Nucleus accumbens (tissue), 56 donors: ENCODE measurements at places on chromosomes 6 and 20.

DNA sequence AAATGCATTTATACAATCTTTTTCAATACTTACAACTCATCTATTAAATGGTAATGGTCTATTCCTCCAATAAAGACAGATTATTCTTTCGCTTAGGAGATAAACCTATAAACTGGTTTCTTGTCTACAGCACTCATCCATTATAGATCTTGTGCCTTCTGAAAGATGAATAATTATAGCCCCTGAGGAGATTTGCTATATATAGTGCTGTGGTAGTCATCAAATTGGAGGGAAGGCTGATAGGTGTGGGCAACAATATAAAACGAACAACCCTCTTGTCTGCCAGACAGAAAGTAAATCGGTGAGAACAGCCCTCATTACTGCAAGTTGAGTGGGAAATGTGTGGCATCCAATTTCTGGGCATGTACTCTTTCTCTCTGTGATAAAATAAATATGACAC is 292.5 kb upstream of the CNR1 start:
- DNase-seq: no peak

DNA sequence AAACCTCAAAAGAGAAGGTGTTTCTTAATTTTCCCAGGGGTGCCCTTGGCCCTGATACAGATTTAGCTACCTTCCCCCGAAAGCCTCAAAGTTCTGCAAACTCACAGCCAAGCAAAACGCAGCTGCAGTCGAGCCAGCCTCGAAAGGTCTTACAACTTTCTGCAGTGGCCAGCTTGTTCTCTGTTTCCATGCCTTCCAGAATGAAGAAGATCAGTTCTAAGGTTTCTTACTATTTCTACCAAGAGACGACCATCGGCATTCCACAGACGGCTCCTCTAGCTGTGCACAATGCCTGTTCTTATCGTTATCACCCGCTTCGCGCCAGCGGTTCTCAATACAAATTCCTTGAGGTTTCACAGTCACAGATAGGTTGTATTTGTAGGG is 28.5 kb upstream of the CCR6 start:
- no peak for DNase-seq

DNA sequence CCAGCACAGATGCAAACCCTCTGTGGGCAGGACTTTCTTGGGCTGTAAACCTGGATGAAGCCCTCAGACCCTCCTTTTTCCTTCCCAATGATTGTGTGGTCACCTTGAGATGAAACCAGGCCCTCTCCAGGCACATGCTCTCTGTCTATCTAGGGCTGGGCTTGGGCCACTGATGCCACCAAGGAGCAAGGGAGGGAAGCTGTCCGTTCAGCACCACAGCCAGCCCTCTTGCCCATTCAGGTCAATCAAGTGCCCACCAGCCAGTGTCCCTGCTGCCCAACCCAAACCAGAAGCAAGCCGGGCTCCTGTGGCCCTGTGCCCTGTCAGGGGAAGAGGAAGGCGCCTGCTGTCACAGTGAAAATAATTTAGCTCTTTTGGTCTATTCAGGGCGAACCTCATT is 8.0 kb downstream of the STMN3 start:
- no peak for DNase-seq

DNA sequence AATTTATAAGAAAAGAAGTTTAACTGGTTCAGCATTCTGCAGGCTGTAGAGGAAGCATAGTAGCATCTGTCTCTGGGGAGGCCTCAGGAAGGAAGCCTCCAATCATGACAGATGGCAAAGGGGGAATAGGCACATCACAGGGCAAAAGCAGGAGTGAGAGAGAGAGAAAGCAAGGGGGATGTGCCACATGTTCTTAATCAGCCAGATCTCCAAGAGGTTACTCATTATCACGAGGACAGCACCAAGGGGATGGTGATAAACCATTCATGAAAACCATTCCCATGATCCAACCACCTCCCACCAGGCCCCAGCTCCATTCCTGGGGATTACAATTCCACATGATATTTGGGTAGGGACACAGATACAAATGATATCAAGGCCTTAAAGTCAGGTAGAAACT is 217.5 kb upstream of the TCF21 start:
- DNase-seq: no peak

- no peak for DNase-seq
These were observed 50.2 kb upstream of the TULP4 start for GRCh38 chr6:158262082-158262481.

GRCh38 chr6:41570259-41570615 is 24.1 kb downstream of the FOXP4 start:
- DNase-seq: no peak

DNA sequence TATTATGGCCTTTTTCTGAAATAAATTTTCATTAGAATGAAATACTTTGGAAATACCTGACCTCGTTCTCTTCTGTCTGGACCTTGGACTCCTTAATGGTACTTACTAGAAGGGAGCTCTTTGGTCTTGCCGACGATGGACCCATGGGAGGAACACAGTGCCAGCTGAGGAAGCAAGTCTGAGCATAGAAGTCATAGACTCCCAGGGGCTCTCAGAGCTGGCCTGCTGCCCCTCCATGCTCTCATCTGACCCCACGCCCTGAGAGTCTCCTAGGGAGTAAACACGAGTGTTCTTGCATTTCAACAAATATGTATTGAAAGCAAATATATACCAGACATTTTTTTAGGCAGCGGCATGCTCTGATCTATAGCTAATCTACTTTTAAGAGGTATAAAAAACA is 87.8 kb downstream of the PLEKHG1 start:
- no peak for DNase-seq

GRCh38 chr20:11012975-11013374 is 339.2 kb upstream of the JAG1 start:
- DNase-seq: no peak

GRCh38 chr6:71294121-71294523 is 5.5 kb downstream of the OGFRL1 start:
- DNase-seq: no peak

- no peak for DNase-seq
These were observed 16.7 kb downstream of the RAD21L1 start for GRCh38 chr20:1242530-1242929.

- DNase-seq: no peak
These were observed 74.2 kb upstream of the BMP2 start for GRCh38 chr20:6693178-6693807.

GRCh38 chr6:87772597-87773530 is 70.8 kb upstream of the AKIRIN2 start:
- DNase-seq: no peak

- no peak for DNase-seq
These were observed 118.7 kb upstream of the MLIP start for GRCh38 chr6:53992522-53992921.

DNA sequence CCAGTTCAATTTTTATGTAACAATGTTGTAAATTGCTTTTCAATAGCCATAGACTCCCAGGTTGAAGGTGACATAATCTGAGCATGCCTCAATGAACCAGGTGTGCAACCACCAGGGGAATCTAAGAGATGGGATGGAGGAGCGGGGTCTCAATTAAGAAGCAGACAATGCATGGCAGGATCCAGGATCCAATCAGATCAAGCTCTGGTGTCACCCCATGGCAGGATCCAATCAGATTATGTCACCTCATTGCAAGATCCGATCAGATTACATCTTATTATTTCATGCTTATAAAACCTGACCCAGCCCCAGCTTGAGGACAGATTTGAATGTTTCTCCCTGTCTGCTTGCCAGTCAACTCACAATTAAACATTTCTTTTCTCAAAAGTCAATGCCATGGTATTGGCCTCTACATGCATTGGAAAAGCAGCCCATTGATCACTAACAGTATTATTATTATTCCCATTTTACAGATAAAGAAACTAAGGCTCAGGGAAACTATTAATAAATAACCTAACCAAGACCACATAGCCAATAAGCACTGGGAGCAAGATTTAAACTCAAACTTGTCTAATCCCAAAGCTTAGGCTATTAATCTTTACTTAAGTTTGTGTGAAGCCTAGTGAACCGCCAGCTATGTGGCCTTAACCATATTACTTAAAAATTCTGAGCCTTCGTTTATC is 14.3 kb upstream of the SIRT5 start:
- no peak for DNase-seq

DNA sequence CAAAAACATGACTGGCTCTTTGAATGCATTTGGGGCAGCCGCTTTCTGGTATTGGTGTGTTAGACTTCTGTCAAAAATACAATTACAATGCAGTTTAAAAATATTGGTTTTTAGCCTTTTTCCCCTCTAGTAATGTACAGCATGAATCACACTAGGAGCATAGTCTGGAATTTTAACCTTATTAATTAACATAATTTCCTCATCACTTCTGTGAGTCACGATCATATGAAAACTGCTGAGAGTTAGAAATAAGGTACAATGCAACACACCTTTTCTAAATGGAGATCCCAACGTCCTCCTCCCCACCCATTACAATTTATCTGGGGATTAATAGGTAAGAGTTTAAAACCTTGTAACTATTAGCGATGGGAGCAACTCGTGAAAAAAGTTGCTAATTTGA is 297.1 kb upstream of the RIMS1 start:
- DNase-seq: no peak

DNA sequence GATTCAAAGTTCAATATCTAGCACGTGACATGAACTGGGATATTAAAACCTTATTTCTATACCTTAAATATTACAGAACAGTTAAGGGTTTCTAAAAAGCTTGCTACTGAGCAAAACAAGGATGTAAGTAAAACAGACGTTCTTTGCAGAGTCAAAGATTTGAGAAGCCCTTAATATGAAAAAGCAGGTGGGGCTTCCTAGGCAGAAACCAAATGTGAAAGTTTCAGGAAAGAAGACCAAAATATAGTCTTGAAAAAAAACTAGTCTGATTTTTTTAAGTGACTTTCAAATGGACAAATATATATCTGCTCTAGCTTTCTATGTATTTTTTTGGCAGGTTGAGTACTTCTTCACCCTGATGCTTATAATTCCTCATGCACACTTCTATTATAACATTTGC is 63.2 kb downstream of the TNFRSF21 start:
- DNase-seq: no peak

GRCh38 chr20:53570446-53571276 is 23.0 kb downstream of the ZNF217 start:
- DNase-seq: no peak

DNA sequence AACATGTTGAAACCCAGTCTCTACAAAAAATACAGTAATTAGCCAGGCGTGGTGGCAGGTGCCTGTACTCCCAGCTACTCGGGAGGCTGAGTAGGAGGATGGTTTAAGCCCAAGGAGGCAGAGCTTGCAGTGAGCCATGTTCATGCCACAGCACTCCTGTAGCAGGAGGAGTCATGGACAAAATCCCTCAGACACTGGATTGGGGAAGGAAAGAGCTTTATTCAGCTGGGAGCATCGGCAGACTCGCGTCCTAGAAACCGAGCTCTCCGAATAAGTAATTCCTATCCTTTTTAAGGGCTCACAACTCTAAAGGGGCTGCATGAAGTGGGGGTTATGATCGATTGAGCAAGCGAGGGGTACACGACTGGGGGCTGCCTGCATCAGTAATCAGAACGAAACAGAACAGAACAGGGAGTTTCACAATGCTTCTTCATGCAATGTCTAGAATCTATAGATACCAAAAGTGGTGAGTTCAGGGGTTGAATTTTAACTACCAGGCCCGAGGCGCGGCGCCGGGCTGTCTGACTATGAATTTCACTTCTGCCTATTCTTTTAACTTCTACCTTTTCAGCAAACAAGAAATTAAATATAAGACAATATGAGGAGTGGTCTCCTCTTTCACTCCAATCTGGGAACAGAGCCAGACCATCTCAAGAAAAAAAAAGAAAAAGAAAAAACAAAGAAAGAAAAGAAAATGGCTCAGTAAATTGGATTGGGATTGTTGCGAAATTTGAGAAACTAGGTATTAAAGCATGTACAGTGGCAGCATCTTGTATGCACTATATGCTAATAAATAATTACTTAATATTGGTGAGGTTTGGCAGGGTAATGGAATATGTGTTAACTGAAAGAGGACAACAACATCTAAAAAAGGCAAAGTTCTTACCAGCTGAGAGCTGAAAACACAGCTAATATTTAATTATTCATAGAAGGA is 23.6 kb downstream of the HMGN4 start:
- no peak for DNase-seq

- no peak for DNase-seq
These were observed 38.9 kb upstream of the SNAP25 start for GRCh38 chr20:10179574-10180298.

DNA sequence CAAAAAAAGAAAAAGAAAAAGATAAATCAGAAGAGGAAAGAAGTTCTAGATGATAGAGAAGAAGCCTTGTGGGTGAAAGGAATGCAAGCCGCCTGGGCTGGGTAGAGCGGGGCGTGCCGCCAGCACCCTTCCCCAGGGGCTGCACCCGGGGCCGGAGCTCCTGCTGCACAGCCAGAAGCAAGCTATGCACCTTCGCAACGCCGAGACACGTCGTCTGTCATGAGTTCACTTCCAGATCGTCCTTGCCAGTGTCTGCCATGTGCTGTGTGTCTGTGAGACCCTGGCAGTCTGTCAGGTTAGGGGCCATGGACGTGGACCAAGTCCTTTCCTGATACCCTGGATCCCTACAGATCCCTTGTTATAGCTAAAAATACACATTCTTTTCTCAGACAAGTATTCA is 25.5 kb upstream of the ADRM1 start:
- no peak for DNase-seq

- DNase-seq: no peak
These were observed 215.4 kb downstream of the PTPRT start for GRCh38 chr20:42974347-42974746.

GRCh38 chr6:121314381-121315112 is 19.7 kb downstream of the TBC1D32 start:
- DNase-seq: no peak
